Lung (tissue), 17 donors: ENCODE measurements at places on chromosomes 16 and 17. TPM values are rescaled to one million over a fixed set of nuclear protein-coding genes. Genes with fewer than 3 reads are reported as not detected.

GRCh38 chr16:25176136-25176535, 40.6 kb upstream of the AQP8 start:
- DNase-seq, result no peak

DNA sequence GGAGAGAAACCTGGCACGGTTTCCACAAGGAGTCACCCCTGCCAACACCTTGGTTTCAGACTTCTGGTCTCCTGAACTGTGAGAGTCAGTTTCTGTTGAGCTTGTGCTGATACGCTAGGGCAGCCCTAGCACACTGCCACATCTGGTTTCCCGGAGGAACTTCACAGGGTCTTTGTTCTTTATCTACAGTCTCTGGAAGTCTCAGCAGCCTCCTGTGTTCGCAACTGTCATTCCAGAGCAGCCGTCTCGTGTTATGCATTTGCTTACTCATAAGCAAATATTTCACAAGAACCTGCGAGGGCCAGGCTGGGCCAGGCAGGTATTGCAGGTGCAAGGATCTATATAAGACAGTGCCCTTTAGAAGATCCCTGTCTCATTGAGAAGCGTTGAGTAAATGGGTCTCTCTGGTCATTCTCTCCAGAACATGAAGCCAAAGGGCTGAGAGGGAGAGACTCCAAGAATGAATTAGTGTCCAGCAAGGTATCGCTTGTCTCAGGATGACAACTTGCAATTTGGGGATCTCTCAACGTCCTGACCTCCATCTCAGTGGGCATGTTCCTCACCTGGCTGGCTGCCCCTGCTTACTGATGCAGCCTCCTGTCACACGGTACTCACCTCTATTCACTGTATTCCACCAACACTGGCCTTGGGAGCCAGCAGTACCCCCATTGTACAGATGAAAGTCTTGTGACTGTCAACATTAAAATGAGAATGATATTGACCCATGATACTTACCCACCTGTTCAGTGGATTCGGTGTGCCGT, 141.2 kb downstream of the WWOX start:
- peak; percentile 67 for DNase-seq

Gene ABCA9
- polyA plus RNA-seq, result 0.34 TPM

GRCh38 chr17:41734949-41735313, 488 bp upstream of the HAP1 start:
- DNase-seq, result no peak

Gene ABCA8
- 5.1 TPM for polyA plus RNA-seq

DNA sequence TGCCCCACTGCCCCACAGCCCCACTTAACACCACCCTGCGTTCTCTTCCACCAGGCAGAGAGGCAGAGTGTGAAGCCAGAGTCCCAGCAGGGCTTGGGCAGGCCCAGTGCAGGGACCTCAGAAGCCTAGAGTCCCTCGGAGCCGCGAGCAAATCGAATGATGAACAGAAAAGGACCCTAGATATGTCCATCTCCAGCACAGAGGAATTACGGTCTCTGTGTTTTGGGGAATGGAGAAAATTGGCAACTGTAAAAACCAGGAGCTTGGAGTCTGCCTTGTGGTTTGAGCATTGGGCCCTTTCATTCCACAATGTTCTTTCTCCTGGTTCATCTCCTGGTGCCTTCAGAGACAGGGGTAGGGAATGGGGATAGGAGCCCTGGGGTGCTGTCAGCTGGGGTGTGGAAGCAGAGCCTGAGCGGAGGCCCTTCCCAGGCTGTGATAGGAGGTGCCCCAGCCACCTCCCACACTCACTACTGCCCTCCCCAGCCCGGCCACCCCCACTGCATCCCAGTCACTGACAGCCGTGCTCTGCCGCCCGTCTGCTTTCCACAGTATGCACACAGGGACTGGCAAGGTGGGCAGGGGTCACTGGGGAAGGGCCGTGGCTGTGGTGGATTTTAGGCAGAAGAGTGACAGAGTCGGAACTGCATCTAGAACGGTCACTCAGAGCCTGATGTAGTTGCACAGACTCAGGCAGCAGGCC, 26.7 kb downstream of the TBX4 start:
- no peak for DNase-seq

Gene SGCA
- polyA plus RNA-seq, result 19.4 TPM

GRCh38 chr16:68377667-68378393, 67.0 kb downstream of the PRMT7 start:
- DNase-seq, result no peak

GRCh38 chr17:29136998-29137730, 43.0 kb downstream of the MYO18A start:
- no peak for DNase-seq

DNA sequence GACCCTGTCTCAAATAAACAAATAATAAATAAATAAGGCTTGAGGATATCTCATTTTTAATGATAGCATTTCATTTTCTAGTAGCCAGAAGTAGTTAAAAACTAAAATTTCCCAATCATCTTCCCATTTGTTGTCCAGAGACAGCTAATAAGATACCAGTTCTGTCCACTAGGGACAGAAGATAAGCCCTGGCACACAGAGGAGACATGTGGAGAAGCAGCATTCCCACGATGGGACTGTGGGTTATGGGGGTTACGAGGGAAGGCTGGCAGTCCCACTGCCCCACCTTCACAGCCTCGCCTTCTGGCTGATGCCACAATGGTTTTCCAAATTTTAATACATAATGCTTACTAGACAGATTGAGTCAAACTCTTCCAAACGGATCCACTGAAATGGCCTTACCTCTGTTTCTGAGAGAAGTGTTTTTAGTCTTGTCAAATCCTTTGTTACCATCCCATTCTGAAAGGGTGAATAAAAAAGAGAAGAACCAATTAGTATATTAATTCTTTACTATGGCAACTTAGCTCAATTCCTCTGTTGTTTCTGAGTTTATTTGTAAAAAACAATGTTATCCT, 44.2 kb downstream of the HELZ start:
- DNase-seq, result no peak

Gene ARRB2
- polyA plus RNA-seq, result 98.5 TPM

Gene LRRC45
- polyA plus RNA-seq, result 12.1 TPM

Gene TTLL6
- polyA plus RNA-seq, result 0.95 TPM

DNA sequence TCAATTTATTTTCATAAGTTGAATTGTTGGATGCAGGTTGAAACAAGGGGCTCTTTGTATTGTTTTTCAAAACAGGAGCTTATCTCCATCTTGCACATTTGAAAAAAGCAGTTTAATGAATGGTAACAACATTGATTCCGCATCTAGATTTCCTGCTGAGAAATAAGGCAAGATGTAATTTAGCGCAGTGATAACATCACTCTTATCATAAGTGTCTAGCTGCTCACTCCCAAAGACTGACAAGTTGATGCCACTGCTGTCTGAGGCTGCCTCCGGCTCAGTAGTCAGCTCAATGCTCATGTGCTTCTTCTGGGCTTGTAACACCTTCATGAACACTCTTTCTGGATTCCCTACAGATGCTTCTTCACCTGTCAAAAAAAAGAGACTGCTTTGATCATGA, 92.4 kb downstream of the KPNA2 start:
- no peak for DNase-seq

- peak; percentile 65 for DNase-seq
These were observed 381.6 kb upstream of the ASIC2 start for GRCh38 chr17:33674685-33675084.

DNA sequence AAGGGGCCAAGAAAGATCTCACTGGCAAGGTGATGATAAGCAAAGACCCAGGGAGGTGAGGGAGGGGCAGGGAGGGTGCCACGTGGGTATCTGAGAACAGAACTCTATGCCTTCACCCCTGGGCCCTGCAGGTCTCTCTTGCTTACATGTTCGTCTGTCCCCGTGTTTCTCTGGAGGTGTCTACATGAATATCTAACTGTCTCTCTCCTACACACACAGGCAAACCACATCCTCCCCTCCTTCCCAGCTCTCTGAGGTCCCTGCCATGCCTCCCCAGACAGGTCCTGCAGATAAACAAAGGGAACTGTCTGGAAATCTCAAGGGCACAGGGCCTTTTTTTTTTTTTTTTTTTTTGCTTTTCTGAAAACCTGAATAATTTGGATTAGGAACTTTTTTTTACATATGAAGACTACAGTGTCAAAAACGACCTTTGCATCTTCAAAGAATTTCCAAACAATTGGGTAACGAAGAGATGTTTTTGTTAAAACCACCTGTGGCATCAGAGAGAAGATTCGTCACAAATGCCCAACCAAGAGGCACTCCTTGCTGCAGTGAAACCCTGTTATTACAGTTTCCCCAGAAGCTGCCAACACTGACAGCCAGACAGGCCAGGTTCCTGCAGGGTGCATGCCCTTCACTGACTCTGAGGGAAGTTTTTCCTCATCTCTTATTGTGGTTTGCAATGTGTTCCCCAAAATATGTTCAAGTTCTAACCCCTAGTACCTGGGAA, 17.8 kb downstream of the PLLP start:
- DNase-seq, result no peak

Gene SYT17
- polyA plus RNA-seq, result 3.4 TPM

GRCh38 chr17:41619036-41619926, 5.1 kb downstream of the KRT17 start:
- no peak for DNase-seq

Gene ATP1B2
- 0.31 TPM for polyA plus RNA-seq

DNA sequence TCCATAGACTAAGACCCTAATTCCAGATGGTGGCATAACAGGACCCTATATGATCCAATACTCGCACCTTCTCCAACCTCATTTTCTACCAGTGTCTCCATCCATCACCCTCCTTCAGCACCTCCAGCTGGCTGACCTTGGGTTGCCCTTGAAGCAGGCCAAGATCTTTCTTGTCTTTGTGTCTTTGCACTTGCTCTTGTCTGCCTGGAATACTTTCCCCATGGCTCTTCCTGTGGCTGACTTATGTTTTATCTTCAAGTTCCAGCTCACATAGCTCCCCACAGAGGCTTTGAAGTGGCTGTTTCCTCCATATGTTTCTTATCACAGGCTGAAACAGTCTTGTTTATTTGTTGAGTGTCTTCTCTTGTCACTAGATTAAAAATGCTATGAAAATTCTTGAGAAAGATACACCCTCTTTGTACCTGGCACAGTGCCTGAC, 29.6 kb upstream of the MMD start:
- peak; percentile 69 for DNase-seq

Gene MXRA7
- polyA plus RNA-seq, result 65.4 TPM
